ENCODE measurements at places on chromosomes 7 and 10.

- DNase-seq: no peak
Measured at GRCh38 chr7:4995429-4995969, 36.5 kb upstream of the MMD2 start.

GRCh38 chr7:4244041-4244440, 438.1 kb upstream of the FOXK1 start:
- DNase-seq: no peak

DNA sequence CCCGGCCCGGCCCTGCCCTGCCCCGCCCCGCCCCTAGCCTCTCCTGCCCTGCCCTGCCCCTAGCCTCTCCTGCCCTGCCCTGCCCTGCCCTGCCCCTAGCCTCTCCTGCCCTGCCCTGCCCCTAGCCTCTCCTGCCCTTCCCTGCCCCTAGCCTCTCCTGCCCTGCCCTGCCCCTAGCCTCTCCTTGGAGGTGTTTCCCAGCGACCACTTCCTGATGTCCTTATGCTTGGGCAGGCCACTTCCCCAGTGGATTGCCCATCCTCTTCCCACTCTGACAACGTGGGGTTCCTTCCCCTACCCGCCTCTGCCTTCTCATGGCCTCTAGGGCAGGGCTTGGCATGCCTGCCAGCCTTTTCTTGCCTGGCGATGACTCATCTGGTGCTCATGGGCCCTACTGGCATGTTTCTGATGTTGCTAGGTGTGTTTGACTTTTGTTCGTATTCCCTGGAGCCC, 21.2 kb downstream of the PRXL2A start:
- no peak for DNase-seq

- DNase-seq: no peak
Measured at GRCh38 chr7:130752424-130752823, 18.4 kb upstream of the KLF14 start.

Measured in stimulated activated CD4-positive, alpha-beta T cell treated with anti-CD3 and anti-CD28 coated beads, Interleukin-1b, Interleukin-23, amount 100 ng/mL, for 4 hours (primary cell).